ENCODE measurements at places on chromosomes 6 and 20.

GRCh38 chr6:21377356-21377755, 216.2 kb upstream of the SOX4 start:
- no peak for DNase-seq

DNA sequence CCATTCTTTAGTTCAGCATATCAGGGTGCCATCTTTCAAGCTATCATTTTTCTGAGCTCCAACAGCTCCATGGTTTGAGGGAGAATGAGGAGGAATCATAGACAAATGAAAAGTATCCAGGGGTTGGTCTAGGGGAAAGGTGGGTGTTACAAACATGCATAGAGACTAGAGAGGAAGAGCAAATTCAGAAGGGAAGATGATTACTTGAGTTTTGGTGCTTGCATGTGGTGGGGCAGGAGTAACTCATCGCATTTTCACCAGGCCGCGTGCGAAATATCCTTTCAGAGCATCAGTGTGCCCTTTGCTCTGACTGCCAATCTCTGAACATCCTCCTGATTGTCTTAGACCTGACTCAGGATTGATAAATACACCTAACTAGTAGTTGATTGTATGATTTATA, 7.7 kb upstream of the BICRAL start:
- DNase-seq: no peak

DNA sequence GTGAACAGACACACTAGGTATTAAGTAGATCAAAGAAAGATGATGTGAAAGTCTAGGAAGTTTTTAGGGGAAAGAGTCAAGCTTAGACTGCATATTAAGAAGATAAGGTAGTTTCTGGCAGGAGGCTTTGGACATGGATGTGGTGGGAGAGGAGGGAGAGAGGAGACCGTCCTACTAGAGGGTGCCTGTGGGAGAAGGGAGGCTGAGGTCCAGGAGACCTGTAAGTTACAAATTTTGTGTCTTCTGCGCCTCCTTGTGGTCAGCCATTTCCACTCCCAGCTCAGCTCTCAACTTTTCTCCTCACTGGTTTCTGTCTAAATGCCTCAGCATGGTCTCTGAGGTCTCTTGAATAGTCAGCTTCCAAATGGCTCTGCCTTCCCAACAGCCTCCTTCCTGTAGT, 193.5 kb downstream of the UNC5CL start:
- peak; percentile 22 for DNase-seq

DNA sequence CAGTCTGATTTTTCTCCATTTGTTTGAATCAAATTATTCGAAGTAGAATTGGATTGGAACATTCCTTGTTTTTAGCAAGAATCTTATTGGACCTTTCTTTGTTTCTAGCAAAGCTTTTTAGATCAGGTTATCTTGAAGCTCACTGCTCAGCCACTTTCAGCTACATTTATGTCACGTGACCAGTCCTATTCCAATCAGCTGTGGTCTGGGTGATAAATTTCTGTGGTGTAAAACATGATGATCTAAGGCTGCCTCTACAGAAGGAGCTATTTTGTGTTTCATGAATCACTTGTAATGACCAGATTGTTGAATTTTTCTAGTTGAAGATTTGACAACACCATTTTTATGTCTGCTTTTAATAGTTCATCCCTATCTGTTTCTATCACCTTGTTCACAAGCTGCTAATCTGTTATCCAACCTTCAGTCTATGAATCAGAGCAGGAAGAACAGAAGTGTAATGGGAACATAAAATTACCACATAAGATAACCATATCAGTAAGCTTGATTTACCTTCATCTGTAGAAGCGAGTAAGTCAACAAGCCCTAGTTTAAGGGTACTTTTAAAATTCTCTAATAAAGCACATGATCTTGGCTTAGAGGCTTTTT, 101.0 kb upstream of the MAP3K7 start:
- DNase-seq: no peak

DNA sequence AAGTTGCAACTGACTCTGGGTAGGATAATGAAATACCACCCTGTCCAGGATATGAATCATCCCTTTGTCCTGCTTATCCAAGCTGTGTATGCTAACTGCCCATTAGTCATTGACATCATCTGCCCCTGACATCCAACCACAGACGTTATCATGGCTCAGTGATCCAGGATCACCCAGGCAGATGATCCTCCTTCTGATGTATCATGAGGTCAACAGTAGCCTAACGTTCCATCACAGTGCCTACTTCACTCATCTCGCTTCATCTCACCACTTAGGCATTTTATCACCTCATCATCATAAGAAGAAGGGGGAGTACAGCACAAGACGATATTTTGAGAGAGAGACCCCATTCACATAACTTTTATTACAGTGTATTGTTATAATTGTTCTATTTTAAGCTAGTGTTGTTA, 13.4 kb upstream of the BTN3A2 start:
- no peak for DNase-seq

GRCh38 chr20:41592516-41593216, 25.5 kb downstream of the CHD6 start:
- no peak for DNase-seq

GRCh38 chr20:37919389-37920040, 16.6 kb downstream of the VSTM2L start:
- no peak for DNase-seq

DNA sequence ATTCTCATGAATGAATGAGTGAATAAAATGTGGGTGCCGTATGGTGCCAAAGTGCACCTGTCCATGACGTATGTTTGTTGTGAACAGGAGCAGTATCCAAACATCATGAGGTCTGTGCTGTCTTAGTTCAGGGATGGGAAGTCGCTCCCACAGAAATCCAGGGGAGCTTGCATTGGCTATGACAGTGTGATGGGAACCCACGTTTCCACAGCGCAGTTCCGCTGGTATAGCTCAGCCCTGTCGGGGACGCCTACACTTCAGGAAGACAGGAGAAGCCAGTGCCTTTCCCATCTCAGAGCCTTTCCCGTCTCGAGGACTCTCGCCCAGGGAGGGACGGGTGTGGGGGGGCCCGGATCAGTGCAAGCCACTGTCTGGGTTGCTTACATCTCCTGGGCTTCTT, 69.8 kb downstream of the DACT2 start:
- no peak for DNase-seq

- no peak for DNase-seq
Observed at GRCh38 chr6:89321131-89321970, 6.3 kb upstream of the GABRR2 start.

DNA sequence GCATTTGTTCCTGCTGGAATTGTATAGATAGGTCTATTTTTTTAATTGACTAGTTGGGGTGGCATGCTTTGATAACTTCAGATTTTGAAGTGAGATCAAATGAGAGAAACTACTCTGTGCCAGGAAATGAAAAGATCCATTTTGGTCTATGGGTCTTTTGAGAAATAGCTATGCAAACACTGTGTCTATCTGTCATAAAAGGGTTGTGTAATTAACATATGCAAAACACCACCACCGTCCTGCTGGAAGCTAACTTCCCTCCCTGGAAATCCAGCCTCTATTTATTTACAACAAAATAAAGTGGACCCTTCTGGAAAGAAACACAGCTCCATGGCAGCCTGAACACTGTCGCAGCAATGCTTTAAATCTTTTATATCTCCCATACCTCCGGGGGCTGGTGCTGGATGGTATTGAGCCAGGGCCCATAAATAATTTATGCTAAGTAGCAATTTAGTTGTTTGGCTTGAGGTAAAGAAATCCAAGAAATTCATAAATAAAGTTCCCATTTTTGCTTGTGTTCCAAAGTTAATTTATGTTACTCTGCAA, 244.2 kb upstream of the POU3F2 start:
- no peak for DNase-seq

GRCh38 chr6:158988477-158988876, 11.5 kb downstream of the RSPH3 start:
- no peak for DNase-seq

- DNase-seq: no peak
Observed at GRCh38 chr6:147859071-147859470, 350.6 kb downstream of the SAMD5 start.

GRCh38 chr20:11995805-11996567, 78.3 kb downstream of the BTBD3 start:
- no peak for DNase-seq

GRCh38 chr6:25053875-25054371, 118.2 kb upstream of the RIPOR2 start:
- peak; percentile 13 for DNase-seq

DNA sequence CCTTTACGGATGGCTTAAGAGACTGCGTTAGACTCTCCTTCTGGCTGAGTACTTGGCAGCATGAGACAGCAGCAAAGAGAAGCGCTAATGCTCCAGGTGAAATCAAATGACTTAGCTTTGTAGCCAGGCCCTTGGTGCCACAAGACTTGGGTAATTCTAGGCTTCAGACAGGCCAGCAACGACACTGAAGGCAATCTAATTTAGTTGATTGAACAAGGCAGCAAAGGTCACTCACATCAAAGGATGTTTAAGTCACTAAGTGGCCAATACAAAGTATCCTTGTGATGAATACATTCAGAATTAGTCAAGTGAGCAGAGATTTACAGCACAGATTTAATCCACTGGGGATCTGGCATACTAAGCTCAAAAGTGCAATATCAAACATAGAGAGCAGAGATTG, 113.2 kb downstream of the FAM83B start:
- no peak for DNase-seq

Measured in effector memory CD8-positive, alpha-beta T cell (primary cell).